Activated CD4-positive, alpha-beta memory T cell treated with anti-CD3 and anti-CD28 coated beads for 36 hours (primary cell): ENCODE measurements at places on chromosomes 7 and 10. TPM values are rescaled to one million over a fixed set of nuclear protein-coding genes. Genes with fewer than 3 reads are reported as not detected.
A peak's percentile ranks its signal among the peaks of the same experiment; 100 is the strongest.

- DNase-seq, result no peak
Observed at GRCh38 chr10:47133871-47134570, 166.0 kb upstream of the GDF10 start.

DNA sequence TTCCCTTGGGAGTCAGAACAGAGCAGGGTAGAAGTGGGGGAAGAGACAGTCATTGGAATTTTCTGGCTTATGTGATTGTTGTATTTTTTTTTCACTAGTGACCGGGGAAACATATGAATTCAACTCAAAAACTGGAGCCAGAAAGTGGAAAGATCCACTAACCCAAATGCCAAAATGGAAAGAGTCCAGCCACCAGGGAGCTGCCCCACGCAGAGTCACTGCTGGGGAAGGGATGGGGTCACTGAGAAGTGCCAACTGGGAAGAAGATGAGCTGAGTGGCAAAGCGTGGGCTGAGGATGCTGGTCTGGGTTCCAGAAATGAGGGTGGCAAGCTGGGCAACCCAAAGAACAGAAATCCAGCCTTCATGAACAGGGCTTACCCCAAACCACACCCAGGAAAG, 69.2 kb downstream of the CDHR3 start:
- DNase-seq, result no peak

DNA sequence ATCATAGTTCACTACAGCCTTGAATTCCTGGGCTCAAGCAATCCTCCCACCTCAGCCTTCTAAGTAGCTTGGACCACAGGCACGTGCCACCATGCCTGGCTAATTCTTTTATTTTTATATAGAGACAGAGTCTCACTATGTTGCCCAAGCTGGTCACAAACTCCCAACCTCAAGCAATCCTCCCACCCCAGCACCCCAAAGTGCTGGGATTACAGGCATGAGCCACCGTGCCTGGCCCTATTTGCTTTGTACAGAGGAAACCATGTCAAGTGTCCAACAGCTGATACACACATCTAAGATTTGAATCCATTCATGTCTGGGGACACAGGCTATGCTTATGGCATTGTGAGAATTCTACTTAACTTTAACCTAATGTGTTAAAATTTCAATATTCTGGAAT, 29.9 kb upstream of the MPP7 start:
- DNase-seq, result peak; percentile 23

DNA sequence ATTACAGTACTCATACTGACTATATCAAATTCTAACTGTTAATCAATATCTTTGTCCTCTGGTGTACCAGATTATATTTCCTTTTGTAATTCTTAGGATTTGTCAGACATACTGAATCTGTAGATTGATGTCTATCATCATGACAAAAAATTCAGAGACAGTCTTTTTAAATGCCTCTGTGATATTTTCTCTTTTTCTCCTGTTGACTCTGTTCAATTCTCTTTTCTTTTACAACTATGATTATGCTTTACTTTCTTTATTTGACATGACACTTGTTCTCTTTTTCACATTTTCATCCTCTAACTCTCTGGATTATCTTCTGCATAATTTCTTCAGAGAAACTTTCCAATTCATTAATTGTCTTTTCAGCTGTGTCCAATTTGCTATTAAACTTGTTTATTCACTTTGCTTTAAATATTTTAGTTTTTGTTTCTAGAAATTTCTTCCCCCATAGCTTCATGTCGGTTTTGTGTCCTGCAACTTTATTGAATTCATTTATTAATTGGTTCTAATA, 153.6 kb downstream of the PFKFB3 start:
- no peak for DNase-seq

DNA sequence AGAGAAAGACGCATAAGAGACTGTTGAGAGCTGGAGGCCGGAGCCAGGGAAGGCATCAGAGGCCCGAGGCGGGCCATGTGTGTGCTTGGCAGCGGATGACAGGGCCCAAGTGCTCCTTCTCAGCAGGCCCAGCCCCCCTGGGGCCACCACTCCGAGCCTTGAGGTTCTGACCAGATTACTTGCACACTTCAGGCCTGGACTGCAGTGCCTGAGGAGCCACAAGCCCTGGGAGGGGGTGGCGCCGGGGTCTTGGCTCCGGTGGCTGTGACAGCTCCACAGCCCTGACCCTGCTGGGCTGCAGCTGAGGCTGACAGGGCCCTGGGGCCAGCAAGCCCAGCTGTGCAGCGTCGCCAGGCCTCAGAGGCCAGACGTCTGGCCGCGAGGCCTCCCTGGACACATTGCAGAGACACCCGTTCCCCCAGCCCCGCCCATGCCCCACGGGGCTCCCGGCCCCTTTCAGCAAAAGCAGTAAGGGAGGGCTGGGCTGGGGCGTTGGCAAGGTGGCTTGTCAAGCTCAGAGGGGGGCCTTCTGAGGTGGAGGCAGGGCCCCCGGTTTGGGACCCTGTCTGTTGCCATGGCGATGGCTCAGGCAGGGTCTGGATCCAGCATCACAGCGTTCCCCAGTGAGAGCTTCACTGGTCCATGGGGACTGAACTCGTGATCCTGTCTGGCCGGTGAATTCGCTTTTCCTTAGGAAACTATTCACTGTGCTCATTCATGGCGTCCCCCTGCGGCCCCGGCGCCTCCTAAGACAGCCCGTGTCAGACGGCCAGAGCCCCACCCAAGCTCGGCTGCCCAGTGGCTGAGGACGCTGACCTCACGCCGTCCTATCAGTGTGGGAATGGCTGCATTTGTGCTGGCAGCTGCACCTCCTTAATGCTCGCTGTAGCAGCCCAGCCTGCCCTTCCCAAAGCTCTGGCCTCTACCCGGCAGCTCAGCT, 5.7 kb downstream of the ELN start:
- DNase-seq, result no peak

DNA sequence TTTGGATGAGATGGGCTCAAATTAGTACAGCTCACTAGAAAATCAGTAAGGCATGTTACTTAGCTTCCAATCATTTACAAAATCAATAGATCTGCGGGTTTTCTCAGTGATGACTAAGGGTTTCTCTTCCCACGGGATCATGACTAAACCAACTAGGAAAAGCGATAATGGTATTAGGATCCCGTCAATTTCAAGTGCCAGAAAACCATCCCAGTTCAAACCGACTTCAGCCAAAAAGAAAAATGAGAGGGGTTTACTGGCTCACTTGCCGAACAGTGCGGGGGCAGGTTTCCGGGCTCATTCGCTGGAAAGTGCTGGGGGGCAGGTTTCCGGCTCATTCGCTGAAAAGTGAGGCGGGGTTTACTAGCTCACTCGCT, 62.1 kb upstream of the LYZL2 start:
- DNase-seq, result no peak

- DNase-seq, result no peak
Observed at GRCh38 chr7:44060948-44061644, 4.3 kb downstream of the PGAM2 start.

DNA sequence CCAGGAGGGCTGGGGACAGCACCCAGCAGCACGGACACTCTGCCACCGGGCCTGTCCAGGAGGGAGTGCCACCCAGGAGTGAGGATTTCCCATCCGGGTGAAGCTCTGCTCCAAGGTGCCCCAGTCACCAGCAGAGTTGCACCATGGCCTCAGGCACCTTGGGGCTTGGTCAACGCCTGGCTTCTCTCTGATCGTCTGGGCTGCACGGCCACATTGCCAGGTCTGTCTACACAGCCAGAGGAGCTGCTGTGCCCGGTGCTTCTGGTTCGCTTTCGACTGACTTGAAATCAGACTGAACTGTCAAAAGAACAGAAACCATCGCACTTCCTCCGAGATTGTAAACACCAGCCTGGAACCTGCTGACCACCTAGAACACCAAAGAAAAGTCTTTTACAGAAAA, 12.0 kb downstream of the SHH start:
- DNase-seq, result no peak

DNA sequence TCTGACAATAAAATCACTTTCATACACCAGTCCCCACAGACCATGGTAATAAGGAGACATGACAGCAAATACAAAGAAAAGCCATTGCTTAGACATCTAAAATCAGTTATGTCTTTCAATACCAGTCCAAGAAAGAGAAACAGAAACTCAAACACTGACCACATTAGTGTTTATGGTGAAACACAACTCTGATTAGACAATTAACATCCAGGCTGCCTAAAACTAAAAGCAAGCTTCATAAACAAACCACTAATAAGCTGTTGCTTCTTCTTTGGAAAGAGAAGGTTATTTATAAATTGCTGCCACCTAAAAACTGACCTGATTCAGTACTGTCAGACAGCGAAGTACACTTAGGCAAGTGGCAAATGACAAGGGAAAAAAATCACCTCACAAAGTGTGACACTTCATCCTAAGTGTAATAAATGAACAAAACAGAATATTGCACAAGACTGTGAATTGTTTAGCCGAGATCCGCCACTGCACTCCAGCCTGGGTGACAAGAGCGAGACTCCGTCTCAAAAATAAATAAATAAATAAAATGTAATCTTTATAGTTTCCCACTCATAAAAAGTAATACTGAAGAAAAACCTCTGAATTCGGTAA, 277.4 kb downstream of the PARD3 start:
- no peak for DNase-seq

- DNase-seq, result peak; percentile 76
Observed at GRCh38 chr10:62047960-62048383, 146.5 kb downstream of the ARID5B start.

- no peak for DNase-seq
Observed at GRCh38 chr7:6460303-6460702, 12.5 kb upstream of the DAGLB start.

GRCh38 chr10:114870486-114870885, 48.9 kb downstream of the FHIP2A start:
- DNase-seq, result no peak

DNA sequence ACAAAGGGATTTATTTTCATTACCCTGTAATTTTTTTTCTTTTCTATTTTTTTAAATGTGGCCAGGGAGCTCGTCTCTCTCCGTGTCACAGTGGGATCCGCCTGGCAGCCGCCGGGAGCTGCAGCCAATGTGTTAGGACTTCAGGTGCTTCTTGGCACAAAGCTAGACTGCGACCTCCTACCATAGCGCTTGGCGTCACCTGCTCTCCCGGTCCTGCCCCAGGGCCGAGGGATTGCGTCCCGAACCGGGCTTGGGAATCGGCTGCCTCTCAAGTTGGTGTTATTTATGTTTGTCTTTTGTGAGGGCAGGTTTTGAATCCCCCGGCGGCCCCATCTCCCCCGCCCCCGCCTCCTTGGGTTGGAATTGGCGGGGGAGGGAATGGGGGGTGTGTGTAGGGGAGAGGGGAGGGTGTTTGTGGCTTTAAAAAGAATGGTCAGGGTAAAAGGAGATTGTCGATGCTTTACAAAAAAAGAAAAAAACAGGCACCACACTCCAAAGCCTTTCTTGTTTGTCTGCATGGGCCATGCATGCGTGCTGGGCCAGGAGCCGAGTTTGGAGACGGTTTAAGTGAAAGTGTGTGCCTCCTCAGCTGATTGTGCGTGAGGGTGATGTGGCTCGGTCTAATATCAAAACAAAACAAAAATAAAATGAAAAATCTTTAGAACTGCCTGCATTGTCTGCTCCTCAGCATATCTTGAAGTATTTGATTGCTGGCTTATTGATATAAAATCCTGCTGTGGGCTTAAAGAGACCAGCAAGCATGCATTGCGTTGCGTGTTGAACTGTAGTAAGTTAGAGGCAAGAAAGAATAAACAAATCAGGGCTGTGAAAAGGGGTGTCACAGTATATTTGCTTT, 1.2 kb downstream of the PPP1R9A start:
- no peak for DNase-seq

- DNase-seq, result no peak
Observed at GRCh38 chr7:30813466-30813865, 42.2 kb downstream of the MINDY4 start.

DNA sequence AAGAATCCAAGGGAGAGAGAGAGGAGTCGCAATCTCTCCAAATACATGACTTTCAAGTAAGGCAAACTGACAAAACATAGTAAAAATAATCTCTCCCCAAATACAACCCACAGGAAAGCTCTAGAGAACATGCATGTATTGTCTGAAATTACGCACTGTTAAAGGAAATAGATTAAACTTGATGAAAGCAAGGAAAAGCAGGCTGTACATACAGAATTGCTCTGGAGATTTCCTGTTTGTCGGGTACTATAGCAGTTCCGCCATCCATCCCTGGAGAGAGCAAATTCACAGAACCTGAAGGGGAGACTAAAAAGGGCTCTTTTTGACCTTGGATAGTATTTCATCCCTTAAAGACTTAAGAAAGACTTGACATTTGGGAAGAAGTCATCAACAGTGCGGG, 170.2 kb upstream of the BET1 start:
- DNase-seq, result no peak

GRCh38 chr10:12194752-12195271, 879 bp downstream of the NUDT5 start:
- DNase-seq, result peak; percentile 60

DNA sequence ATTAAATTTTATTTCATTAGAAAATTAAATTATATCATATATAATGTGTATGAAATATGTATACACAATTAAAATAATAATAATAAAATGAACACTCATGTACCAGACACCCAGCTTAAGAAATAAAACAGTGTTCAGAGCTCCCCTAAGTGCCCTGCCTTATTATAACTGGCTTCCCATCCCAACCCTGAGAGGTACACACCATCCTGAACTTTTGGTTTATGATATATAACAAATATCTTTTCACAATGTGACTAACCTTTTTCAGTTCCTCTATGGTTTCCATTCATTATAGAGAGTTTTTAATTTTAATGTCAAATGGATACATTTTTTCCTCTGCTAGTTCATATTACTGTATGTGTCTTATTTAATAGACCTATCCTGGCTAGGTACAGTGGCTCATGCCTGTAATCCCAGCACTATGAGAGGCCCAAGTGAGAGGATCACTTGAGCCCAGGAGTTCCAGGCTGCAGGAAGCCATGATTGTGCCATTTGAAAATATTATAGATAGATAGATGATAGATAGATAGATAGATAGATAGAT, 24.0 kb upstream of the STEAP2 start:
- DNase-seq, result no peak

GRCh38 chr10:16586358-16587138, 64.9 kb upstream of the C1QL3 start:
- DNase-seq, result peak; percentile 10

DNA sequence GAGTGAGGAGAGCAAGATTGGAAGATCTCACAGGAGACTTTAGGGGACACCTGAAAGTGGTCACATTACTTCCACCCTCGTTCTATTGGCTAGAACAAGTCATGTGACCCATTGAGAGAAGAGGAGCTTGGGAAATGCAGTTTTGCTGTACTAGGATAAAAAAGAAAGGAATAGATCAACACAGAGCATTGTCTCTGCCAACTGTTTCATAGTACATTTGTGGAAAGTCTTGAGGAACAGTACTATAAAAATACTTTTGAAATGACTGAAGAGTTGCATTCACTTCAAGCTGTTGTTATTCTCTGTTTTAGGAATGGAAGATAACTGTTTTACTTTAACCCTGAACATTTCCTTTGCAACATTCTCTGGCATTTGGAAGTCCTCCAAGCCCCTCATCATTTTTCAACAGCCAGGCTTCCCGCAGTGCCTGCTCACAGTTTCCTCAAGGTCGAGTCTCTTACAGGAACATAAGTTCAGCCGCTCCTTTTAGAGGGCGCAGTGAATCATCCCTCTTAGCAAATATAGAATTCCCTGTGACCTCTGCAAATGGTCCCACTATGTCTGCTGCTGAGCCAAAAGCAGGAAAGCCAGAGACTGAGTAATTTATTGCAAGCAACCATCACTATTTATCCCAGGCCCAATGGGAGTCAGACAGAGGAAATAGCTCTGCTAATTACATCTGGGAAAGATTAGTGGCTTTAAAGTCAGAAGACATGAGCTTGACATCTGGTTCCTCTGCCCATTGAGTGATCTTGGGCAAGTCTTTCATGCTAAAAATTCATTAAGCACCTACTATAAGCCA, 40.7 kb downstream of the MRPL32 start:
- no peak for DNase-seq

PRKG1 gene
- not detected for total RNA-seq

SPAG6 gene
- not detected for total RNA-seq

GPR15LG gene
- total RNA-seq, result not detected

ASAH2B gene
- 3.1 TPM for total RNA-seq

HOXA5 gene
- total RNA-seq, result not detected
